ENCODE measurements at places on chromosomes 4 and X.

DNA sequence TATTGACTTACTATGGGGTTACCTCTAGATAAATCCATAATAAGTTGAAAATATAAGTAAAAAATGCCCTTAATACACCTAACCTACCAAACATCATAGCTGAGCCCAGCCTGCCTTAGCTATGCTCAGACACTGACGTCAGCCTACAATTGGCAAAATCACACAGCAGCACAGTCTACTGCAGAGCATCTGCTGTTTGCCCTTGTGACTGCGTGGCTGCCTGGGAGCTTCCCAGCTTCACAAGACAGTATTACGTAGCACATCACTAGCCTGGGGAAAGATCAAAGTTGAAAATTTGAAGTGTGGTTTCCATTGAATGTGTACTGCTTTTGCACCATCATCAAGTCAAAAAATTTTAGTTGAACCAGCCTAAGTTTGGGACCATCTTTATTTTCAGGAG, 8.8 kb downstream of the HTT-AS start:
- DNase-seq = no peak

GRCh38 chrX:8319359-8319758, 145.3 kb upstream of the VCX3B start:
- DNase-seq = no peak

DNA sequence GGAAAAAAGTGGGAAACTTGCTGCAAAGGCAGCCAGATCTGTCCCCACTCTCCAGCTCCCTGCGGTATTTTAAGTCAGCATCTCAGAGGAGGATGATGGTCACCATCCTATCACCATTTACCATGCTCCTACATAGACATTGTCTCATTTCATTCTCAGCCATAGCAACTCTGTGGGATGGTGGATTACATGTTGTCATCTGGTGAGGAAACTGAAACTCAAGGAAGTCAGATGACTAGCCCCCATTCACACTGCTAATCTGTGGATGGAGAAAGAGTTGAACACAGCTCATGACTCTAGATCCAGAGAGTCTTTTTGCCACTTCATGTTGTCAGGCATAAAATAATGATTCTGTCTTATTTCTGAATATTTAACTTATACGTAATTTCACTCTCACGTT, 323.5 kb downstream of the PTTG2 start:
- DNase-seq = no peak

- no peak for DNase-seq
These were observed 194.4 kb upstream of the LDB2 start for GRCh38 chr4:17092736-17093437.

DNA sequence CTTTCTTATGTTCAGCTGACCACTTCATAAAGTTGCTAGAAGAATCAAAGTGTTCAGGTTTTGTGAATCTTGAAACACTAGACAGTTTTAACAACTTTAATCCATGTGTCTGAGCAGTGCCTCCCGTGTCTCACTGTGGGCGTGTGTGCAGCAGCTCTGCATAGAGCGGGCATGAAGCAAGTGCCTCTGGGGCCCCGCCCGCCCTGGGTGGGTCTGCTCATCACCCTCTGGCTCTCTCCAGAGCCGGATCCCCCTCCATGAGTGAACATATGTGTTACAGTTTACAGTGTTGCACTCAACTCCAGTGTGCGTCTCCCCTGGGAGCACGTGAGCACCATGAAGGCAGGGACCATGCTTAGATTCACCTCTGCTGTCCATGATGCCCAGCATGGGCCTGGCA, 37.6 kb upstream of the CRMP1 start:
- DNase-seq = no peak

DNA sequence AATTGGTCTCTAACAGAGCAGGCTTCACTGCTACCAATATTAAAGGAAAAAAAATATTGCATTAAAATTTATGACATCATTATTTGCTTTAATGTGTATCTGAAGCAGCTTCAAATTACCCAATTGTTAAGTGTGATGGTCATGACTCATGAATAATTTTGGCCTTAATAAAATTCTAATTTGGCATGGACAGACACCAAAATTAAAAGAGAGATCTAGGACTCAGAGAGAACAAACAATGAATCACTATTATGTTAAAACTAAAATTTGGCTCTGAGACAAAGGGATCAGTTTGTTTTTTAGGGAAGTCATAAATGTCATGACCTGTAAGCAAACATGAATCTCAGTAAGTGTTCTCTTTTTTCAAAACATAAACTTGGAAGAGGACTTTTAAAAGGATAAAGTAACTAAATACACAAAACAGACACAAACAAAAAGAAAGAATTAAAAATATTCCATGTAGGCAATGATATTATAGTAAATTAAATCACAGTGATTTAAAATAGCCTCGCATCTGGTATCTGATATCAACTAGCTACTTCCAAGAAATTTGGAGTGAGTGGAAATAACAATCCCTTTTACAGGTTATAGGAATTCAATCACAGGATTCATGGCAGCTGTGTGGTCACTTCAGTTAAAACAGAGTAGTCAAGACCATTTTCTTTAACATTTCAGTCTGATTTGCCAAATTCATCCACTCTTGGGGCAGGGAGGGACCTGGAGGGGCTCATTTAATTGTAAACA, 11.6 kb downstream of the VEGFC start:
- DNase-seq = no peak

DNA sequence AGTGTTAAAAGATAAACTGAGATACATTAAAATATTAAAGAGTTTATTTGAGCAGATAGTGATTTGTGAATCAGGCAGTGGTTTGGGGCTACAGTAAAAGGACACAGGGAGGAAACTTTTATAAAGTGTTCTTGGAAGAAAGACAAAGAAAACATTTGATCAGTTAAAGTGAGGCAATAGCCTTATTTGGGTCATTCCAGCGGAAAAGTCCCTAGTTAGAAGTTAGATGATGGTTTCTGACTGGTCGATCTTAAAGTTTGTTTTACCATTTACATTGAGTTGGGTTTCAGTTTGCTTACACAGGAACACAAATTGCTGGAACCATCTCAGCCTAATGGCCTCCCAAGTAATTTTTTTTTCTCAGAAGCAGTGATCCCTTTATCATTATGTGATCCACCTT, 69.7 kb downstream of the PPP1R2C start:
- DNase-seq = no peak

GRCh38 chrX:16664074-16664473, 14.1 kb downstream of the S100G start:
- no peak for DNase-seq

GRCh38 chrX:114252186-114252585, 331.7 kb upstream of the HTR2C start:
- DNase-seq = no peak

DNA sequence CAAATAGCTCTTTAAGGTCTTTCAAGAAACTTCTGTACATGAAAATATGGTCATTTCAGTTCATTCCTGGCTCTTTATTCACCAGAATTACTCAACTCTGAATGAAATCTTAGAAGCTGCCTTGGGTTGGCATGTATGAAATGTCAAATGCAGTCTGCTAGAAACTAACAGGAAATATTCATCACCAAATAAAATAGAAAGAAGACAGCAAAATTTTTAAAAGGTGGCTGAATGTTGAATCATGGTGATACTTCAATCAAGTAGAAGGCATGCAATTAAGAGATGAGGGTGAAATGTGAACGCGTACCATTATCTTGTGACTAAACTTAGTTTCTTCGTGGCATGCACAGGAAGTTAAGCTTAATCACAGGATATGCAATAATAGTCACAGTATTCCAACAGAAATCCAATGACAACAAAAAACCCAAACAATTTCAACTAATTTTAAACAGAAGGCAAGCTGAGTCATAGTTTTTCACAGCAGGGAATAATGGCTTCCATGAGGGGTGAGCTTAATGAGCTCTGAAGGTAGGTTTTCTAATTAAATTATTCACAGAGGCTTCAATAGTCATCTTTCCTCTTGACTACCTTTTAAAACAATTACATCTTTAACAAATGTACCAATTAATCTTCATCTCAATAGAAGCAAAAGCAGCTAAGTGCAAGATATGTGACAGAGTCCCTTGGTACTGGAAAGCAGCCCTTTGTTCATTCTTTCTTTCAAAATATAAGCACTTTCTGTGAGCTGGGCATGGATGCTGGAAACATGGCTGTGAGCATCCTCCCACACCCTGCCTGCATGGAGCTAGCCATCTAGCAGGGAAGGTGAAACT, 44.5 kb downstream of the SCFD2 start:
- DNase-seq = no peak

DNA sequence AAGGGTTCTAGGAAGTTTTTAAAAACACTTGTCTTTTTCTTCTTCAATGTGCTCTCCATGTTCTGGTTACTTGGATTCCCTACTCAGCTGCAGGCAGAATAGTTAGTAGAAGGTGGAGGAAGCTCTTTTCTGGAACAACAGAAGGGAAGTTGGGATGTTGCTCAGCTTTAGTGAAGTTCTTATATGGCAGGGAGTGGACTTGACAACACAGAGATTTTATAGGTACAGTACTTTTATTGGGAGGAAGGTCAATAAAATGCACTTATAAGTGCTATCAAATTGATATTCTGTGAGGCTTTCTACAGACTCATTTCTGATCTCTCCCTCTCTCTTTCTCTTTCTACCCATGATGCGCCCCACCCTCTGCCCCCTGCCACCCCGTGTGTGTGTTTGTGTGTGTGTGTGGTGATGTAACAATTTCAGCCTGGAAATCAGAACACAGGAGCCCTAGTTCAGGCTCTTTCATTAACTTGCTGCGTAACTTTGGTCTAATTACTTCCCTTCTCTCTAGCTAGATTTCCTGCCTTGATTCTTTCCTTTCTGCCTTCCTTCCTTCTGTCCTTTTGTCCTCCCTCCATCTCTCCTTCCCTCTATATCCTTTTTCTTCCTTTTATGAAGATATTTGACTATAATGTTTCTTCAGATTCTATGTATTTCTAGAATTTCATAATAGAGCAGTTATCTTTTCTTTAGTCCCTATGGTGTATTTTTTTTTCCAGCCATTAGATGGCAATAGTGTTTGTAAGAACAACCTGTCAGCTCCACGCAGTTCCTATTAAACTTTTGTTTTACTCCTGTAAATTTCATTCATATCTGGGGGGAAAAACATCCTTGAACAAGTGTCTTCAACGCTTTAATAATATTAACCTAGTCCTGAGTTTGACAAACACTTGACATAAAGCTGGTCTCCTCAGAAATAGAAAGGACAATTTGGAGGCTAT, 37.1 kb downstream of the HEPH start:
- DNase-seq = no peak

DNA sequence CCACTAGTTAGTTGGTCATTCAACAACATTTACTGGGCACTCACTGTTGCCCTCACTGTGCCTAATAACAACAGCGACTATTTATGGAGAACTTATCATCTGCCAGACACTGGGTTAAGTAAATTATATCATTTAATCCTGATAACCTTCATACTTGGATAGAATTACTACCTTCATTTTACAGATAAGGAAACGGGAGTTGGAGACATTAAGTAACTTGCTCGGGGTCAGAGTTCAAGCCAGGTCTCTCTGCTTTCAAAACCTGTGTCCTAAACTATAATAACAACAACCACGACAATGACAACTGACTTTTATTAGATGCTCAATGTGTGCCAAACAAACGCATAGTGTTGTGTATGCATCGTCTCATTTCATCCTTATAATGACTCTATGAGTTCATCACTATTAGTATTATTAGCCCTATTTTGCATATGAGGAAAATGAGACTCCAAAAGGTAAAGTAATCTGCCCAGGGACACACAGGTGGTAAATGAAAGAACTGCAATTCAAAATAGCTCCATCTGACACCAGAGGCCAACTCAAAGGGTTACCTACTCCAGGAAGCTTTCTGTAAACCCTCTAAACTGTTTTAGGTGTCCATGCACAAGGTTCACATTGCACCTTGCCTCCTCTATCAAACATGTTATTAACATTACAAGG, 98.4 kb upstream of the ACSL4 start:
- DNase-seq = no peak

GRCh38 chr4:144905286-144905685, 192.7 kb downstream of the ANAPC10 start:
- DNase-seq = no peak

GRCh38 chrX:13742397-13743176, 8.0 kb downstream of the OFD1 start:
- no peak for DNase-seq

DNA sequence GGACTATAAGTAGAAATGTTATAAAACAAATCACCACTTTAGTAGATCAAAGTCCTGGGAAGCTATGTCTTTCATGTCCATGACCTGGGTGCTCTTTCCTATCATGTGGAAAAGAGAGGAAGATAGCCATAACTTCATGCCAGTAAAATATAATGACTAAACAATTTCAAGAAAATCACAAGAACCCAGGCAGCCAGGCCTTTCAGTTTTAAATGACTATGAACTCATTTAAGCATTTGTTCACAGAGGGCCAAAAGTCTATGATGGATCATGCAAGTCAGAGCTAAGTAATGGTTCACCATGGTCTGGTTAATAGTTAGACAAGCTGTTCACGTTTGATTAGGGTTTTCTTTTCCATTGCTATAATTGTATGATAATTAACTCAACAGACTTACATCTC, 155.8 kb downstream of the PPARGC1A start:
- no peak for DNase-seq

DNA sequence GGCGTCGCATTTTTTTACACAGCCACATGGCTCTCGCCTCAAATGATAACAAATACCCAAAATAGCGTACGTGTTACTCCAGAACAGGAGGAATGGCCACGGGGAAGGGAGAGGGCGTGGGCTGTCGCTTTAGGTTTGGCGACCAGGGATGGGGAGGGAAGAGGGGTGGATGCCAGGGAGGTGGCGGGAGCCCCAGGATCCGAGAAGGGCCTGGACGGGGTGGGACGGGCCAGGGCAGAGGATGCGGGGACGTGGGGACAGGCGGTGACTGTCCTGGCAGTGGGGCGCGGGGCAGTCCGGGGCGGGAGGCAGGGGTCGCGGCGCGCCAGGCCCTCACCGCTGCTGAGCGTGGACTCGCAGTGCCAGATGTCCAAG, 631 bp downstream of the TMEM47 start:
- no peak for DNase-seq

GRCh38 chr4:8761167-8761823, 110.3 kb downstream of the HMX1 start:
- no peak for DNase-seq

DNA sequence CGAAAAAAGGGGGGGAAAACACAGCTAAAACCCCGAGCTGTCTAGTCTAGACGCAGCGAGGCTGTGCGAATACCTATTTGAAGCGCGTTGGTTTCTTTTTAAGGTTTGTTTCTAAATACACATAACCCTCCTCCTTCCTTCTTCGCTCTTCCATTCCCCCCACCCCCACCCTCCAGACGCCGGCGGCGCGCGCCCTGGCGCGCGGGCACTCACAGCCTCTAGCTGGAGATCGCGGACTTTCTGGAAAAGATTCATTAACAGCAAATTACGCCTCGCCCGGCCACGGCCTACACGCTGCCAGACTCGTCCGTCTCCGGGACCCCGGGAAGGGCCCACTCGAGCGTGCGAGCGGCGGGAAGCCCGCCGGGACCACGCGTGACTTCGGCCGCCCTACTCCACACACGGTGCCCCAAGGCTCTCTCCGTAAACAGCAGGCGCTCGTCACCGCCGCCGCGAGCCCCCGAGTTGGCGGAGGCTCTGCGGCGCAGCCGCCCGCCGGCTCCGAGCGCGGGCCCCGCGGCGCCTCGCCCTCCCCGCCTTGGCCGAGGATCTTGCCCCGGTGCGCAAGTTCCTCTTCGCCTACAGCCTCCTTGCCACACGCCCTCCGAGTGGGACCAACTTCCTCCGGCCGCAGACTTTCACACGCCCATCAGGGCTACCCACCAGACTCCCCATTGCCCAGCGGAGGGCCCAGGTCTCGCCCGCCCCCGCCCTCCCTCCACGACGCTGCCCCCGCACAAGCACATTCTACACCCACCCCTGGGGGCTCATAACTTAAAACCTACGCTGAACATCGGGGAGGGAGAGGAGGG, 2.0 kb downstream of the BCOR start:
- DNase-seq = no peak

GRCh38 chrX:45774961-45775360, 574.3 kb upstream of the DIPK2B start:
- DNase-seq = no peak

Data from neuronal stem cell (in vitro differentiated cells).